NCI-H510A (cell line): ENCODE measurements at places on chromosomes 2 and 18.

- no peak for DNase-seq
Measured at GRCh38 chr18:57644540-57644939, 22.9 kb upstream of the NARS1 start.

- peak; percentile 24 for DNase-seq
Measured at GRCh38 chr18:5238371-5238976, 41.4 kb upstream of the AKAIN1 start.

DNA sequence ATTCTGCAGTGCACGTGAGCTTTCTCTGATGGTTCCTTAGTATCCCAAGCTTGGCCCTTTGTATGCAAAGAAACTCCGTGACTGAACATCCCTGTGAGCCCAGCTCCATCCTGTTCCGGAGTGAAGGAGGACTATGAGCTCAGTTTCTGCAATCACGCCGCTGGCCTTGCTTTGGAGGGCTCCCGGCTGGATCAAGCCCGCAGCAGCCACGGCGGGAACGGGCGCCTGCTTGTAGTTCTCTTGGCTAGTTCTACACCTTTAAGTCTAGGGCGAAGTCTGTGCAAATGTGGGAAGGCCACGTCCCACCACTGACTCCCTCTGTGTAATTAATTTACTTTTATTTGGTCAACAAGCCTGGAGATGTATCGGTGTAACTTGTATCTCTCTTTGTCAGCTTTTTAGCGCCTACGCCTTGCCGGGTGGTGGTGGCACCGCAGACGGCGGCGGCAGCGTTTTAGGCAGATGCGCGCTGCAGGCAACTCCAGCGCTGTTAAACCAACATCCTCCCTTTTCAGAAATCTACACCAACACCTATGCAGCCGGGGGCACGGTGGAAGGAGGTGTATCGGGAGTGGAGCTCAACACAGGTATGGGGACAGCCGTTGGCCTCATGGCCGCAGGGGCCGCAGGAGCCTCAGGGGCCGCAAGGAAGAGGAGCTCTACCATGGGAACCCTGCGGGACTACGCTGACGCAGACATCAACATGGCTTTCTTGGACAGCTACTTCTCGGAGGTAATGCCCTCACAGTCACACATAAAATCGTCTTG, 34.3 kb downstream of the DSG4 start:
- DNase-seq = no peak

DNA sequence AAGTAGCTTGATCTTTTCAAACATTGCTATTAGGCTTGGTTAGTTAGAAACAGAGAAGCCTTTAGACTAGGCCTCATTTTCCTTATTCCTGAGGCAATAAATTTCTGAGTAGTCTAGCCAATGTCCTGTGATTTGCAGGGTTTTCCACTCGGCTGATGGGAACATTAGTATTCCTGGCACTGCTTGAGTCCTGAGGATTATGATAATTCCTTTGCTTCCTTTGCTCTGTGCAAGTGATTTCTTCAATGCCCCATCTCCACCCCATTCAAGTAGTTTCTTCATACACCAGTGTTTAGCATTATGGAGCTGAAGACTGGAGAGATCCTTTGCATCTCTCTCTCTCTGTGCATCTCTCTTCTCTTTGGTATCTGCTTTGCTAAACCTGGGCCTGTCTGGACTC, 14.3 kb upstream of the SLC4A10 start:
- DNase-seq = no peak

DNA sequence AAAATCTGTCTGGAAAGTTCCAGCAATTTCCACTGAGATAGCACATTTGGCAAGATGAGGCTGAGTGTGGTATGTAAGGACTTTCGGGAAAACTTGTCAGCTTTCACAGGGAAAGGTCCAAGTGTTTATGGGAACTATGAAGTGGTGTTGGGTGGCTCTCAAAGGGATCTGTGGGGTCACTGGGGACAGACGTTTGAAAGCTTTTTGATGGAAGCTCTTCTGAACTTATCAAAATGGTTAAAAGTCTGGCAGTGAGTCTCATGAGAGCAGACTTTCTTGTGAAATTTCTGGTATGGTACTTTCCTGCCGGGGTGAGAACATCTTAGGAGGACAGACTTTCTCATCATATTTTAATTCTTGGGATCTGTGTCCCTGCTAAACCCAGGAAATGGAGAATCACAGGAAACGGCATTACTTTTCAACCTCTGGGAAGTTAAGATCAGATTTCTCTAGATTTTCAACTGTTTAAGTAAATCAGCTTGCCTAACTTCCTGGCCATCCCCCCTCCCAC, 546.3 kb upstream of the ZEB2 start:
- DNase-seq = no peak

GRCh38 chr2:190126798-190127197, 64.3 kb upstream of the MSTN start:
- no peak for DNase-seq

GRCh38 chr2:65057391-65058052, 1.3 kb downstream of the CEP68 start:
- DNase-seq = no peak

GRCh38 chr2:223465793-223466192, 136.4 kb downstream of the SCG2 start:
- no peak for DNase-seq

GRCh38 chr2:100953406-100954043, 48.6 kb upstream of the RPL31 start:
- no peak for DNase-seq

DNA sequence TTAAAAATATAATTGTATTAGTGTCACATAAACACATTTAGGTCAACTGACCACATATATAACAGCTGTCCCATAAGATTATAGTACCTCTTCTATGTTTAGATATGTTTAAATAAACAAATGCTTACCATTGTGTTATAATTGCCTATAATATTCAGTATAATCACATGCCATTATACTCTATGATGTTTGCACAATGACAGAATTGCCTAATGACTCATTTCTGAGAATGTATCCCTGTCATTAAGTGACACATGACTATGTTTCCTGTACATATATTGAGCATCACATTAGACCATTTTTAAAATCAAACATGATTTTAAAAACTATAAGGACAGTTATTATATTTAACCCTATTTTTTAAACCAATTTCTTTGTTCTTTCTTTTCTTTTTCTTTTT, 89.8 kb downstream of the HS6ST1 start:
- DNase-seq = no peak

DNA sequence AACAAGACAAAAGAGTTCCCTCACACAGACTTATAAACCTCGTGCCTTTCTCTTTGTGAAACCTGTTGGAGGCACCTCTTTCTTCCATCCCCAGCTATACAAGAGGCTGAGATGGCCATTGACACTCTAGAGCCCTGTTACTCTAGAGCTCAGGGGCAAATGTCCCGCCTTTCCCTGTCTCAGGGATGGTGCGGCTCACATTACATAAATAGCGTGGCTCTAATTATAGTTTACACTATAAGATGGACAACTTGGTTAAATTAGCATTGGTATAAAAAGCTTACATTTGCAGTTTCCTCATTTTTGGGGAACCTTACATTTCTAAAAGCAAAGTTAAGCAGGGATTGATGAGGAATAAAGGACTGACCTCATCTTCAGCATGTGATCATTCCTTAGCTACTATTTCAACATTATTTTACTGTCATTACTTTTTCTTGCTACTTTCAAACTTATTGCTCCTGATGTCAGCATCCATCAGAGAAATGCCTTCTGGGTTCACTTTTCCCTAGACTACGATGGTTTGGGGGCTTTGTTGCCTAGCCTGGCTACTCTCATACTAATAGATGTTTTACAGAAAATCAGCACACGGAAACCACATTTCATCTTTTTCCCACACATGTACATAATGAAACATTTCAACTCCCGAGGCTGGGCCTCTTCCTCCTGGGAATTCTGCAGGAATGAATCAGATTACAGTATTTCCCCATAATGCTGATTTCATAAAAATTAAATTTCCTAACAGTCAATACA, 40.4 kb downstream of the FTCDNL1 start:
- no peak for DNase-seq
